GM23338 (cell line): ENCODE measurements at places on chromosomes 7 and 10.

DNA sequence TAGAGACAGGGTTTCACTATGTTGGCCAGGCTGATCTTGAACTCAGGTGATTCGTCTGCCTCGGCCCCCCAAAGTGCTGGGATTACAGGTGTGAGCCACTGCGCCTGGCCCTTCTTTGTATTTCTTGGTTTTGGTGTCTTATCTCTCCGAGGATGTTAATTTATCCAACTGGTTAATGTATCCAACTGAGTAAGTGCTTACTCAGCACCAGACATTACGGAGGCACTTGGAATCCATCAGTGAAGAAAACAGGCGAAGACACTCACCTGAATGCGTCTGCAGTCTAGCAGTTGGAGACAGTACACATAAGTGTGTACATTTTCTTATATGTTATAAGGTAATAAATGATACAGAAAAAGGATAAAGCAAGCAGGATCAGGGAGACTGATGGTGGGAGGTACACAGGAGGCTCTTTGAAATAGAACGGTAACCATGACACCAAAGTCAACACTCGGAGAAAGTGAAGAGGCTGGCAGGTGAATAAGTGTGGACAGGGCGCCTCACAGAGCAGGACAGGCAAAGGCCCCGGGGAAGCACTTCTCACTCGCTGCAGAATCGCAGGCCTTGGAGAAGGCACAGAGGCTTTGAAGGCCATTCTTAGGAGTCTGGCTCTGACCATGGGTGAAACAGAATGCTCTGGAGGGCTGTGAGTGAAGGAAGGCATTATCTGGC, 73.1 kb downstream of the LANCL2 start:
- no peak for DNase-seq

DNA sequence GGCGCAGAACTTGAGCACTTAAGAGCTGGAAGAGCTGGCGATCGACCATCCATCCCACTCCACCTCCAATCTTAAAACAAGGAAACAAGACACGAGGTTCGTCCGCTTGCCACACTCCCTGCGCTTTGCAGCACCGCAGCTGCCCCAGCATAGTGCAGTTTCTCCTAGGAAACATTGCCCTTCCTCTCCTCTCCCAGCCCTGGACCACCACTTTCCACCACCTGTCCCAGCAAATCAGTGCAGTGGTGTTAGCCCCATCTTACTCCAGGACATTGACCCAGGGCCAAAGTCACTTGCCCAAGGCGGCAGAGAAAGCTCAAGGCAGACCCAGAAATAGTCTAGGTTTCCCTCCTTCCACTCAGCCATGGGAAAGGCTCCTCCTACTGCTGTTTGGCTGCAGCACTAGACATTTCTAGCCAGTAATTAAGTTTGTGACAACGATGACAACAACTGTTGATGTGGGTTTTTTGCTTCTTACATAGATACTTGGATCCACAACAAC, 1.5 kb upstream of the PARD3 start:
- DNase-seq, result peak; percentile 56

GRCh38 chr10:69064762-69065328, 23.1 kb upstream of the SRGN start:
- DNase-seq, result no peak

GRCh38 chr7:99029466-99030435, 114.2 kb downstream of the SMURF1 start:
- DNase-seq, result no peak

DNA sequence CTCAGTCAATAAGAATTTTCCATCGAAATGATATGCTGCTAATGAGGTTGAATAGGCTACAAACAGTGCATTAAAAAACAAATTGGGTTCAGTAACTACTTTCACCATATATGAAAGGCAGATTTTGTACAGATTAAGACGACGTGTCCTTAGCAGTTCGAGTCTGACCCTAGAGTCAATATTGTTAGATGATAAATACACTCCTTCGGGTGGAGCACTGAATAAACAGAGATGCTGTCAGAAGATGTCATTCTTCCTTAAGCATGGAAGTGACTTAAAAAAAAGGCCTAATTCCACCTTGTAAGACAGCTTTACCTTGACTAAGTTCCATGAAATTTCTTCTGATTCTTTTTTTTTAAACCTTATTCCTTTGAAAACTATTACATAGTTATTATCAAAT, 5.8 kb upstream of the AGR2 start:
- no peak for DNase-seq

DNA sequence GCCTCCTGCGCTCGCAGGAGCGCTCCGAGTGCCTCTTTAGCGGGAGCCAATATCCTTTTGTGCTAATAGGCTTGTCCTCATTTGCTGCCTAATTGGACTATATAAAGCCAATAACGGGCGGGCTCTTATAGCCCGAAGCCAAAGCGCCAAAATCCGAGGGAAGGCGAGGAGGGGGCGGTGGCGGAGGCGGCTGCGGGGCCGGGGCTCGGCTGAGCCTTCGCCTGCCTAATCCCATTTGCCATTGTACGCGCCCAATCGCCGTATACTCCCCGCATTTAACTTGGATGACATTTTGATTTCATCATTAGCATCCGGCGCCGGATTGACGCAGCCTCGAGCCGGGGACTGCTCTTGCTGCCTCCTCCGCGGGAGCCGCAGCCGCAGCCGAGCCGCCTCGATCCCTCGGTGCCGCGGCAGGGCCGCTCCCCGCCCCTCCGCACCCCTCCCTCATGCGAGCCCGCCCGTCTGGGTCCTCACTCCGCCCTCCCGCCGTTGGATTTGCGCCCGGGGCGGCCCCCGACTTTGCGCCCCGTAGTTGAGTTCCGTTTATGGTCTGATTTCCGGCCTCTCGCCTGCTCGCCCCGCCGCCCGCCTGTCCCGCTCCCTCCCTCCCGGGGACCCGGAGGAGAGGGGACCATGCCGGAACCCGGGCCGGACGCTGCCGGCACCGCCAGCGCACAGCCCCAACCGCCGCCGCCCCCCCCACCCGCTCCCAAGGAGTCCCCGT, at the start of gene HMX3:
TSS of gene HMX3 (plus strand) at position 556 of the 727 bp plus-strand sequence. CDS start at position 637, 81 bp downstream.
- DNase-seq, result peak; percentile 85

GRCh38 chr10:54441275-54441674, 359.8 kb downstream of the PCDH15 start:
- no peak for DNase-seq

- no peak for DNase-seq
These were observed 4.0 kb upstream of the AFAP1L2 start for GRCh38 chr10:114408112-114408967.

DNA sequence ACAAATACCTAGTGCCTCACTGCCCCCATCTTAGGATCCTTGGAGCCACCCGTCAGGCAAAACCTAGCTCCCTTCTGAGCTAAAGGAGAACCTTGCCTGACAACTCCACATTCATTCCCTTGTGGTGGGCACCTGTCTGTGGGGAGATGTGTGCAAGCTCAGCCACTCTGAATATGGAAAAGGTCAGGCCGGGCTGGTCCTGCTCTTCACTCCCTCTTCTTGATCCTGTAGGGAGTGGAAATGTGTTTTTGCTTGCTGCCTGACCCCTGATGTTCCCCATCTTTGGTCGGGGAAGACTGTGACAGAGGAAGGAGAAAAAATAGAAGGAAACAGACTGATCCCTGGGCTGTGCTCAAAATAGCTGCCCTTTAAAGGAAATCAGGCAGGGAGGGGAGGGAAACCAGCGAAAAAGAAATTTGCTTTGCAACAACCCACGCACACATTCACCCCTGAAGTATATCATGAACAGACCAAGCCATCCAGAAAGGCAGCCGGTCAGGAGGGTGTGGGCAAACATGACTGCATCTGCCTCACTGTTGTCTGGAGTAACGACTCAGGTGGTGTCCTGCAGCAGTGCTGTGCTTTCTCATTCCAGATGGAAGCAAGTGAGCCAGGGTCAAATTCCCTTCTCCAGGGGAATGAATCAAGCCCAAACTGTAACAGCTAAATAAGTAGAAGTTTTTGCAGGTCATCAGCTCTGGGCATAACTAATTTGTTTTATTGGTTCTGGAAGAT, 74.0 kb downstream of the SCRN1 start:
- no peak for DNase-seq

GRCh38 chr10:775245-776075, 86.0 kb upstream of the DIP2C start:
- no peak for DNase-seq

DNA sequence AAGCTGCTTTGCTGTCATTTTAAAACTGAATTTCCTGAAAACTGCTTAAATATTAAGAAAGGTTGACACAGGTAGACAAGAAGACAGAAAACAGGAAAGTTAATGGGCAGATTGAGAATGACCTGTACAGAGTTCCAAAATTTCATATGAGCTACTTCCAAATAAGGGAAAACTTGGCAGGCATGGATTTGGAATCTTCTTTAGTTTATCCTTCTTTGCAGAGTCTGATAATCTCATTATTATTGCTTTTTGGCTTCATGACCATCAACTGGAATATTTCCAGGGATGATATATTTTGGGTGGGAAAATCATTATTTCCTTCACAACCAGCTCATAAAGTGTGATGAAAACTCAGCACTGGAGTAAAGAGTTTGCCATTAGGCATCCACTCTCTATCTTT, 346.5 kb upstream of the NPVF start:
- no peak for DNase-seq

- DNase-seq, result no peak
These were observed 669.8 kb downstream of the SUGCT start for GRCh38 chr7:40804477-40805215.

DNA sequence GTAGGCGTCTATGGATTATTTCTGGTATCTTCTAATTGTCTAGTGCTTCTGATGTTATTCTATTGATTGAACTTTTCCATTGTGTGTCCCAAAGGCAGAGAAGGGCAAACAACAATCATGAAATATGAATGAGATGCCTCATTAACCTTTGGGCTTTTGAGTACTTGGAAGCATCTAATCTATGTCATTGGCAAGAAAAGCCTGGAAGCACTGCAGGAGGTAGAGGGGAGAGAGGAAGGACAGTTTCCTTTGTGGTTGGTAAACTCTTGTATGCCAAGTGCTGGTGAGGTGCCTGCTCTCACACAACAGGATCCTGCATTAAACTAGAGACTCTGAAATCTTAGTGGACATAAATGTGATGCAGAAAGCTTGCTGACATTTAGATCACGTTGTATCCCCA, 155.2 kb upstream of the TPK1 start:
- no peak for DNase-seq

- peak; percentile 77 for DNase-seq
These were observed 100.9 kb upstream of the PDLIM1 start for GRCh38 chr10:95391581-95392216.

- DNase-seq, result no peak
These were observed 56.7 kb downstream of the C10orf120 start for GRCh38 chr10:122642726-122643605.

- no peak for DNase-seq
These were observed 79.7 kb downstream of the FRMPD2 start for GRCh38 chr10:48194830-48195229.

DNA sequence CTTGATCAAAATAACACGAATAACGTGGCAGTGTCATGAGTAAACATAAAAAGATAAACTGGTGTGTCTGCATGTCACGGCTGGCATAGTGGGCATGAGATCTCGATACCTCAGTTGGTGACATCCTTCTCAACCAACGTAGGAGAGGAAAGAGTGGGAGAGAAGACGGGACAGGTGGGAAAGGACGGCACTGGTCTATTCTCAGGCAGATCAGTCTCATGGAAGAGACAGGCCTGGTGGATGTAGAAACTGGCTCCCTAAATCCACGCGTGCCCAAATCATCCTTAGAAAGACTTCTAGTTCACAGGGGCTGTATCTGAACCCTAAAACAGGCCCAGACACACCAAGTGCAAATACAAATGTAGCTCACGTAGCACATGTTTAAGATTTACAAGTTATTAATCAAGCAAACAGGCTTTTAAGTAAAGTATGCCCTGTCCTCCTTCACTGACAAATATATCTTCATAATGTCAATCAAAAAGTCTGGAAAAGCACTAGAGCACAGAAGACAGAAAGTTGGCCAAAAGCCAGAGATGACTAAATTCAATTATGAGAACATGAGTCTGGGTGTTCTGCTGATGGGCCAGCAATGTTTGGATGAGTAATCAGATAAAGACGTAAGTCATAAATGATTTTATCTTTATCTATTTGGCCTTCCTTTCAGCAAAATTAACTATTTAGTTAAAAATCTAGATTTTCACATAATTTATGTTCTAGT, 56.3 kb downstream of the SFMBT2 start:
- DNase-seq, result no peak

DNA sequence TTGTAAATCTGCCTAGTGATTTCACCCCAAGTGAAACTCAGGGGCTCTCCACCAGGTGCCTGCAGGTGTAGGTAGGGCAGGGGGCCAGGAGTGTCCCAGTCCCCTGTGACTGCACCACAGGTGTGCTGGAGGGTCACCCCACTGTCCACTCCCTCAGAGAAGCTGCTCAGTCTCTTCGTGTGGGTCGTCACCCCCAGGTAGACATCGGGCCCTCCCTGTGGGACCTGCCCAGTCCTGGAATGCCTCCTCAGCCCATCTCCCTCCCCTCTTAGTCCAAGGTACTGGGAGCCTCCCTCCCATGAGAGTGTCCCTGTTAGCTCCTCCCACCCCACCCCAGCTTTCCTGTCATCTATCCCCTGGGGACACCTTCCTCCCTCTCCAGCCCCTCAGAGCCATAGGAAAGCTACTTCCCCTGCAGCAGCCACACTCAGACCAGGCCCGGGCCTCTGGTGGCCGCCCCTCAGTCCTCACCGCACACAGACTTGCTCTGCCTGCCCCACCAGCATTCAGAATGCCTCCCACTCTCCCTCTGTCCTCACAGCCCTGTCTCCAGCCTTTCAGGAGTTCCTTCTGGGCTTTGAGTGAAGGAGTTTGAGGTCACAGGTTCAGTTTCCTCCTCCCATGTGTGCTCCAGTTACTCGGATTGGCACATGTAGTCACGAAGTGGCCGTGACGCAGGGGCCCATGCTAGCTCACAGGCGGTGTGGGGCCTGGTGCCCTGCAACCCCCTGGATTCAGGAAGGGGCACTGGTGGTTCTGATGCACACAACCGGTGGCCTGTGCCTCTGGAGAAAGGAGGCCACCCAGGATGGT, 5.1 kb downstream of the ALOX5 start:
- DNase-seq, result no peak

DNA sequence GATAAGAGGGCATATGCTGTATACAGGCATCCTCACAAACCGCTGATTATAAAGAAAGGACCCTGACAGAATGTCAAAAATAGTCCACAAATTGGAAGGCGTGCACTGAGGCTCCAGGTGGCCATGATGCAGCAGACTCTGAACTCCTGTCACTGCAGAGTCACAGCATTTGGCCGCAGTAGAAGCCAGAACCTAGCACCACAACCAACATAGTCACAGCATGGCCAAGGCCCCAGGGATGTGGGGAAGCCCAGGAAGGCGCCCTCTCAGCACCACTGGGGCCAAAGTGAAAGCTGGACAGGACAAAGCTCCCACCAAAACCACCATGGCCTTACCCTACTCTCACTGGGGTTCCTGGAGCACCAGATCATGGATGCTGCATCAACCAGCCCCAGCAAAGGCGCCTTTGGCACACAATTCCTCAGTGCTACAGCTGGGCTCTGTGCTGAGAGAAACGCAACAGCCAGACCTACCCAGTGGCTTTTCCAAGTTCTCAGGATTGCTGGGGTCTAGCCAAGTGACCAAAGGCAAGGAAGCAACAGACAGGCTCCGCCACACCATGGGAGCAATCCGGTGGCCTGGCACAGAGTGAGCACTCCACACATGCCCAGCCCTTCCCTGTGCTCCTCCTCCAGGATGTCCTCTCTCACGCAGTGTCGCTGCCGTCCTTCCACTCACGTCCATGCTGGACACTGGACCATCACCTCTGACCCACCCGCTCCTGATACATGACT, 60.2 kb downstream of the STK17A start:
- DNase-seq, result no peak
